ENCODE measurements at places on chromosomes 3 and 15. TPM values are rescaled to one million over a fixed set of nuclear protein-coding genes. Genes with fewer than 3 reads are reported as not detected.

- H3K27me3 ChIP-seq = no peaks in the 10 kb centered on the region
- H3K4me3 ChIP-seq = no peak overlapping the region
- peak overlapping the region; percentile 15 for H3K27ac ChIP-seq
- peak; percentile 77 for DNase-seq
- no peaks in the 10 kb centered on the region for H3K36me3 ChIP-seq
- H3K4me1 ChIP-seq = peaks cover 17% of the 10 kb centered on the region
Observed at GRCh38 chr15:90336705-90337141, 15.4 kb upstream of the ZNF774 start.

- H3K4me1 ChIP-seq = no peaks in the 10 kb centered on the region
- H3K27ac ChIP-seq = no peak overlapping the region
- H3K27me3 ChIP-seq = no peaks in the 10 kb centered on the region
- no peak for DNase-seq
- H3K4me3 ChIP-seq = no peak overlapping the region
- no peaks in the 10 kb centered on the region for H3K36me3 ChIP-seq
Observed at GRCh38 chr3:37819591-37819990, 42.1 kb upstream of the CTDSPL start.

- no peak overlapping the region for H3K4me3 ChIP-seq
- DNase-seq = no peak
- H3K36me3 ChIP-seq = no peaks in the 10 kb centered on the region
Observed at GRCh38 chr3:43958005-43958770, 267.4 kb downstream of the ABHD5 start.

DNA sequence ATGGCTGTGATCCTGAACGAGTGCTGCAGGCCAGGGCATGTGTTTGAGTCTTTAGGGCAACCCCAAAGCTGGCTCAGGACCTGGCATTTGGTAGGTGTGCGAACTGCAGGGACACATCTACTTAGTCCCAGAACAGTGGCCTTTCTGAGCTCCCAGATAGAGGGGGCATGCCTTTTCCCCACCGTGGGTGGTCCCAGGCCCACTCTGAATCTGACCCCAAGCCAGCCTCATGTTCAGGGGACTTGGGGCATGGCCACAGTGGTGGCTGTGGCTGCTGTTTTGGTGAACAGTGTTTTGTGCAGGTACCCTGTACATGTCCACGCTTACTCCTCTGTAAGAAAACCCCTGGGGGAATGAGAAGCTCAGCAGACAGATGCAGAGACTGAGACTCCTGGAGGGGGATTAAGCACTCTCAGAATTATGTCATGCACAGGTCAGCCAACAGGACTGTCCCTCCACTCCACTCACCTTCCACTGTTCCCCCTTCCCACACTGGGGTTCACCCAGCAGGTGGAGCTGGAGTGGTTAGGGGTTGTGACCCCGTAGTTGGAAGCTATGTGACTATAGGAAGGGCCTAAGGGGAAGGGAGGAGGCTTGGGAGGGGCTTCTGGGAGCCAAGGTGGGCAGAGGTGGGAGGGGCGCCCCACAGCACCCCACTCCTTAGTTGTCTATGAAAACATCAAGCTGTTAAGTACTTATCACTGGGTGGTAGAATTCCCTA lies 16.4 kb downstream of the ESYT3 start:
- no peak overlapping the region for H3K27ac ChIP-seq
- H3K36me3 ChIP-seq = no peaks in the 10 kb centered on the region
- H3K4me1 ChIP-seq = no peaks in the 10 kb centered on the region

DNA sequence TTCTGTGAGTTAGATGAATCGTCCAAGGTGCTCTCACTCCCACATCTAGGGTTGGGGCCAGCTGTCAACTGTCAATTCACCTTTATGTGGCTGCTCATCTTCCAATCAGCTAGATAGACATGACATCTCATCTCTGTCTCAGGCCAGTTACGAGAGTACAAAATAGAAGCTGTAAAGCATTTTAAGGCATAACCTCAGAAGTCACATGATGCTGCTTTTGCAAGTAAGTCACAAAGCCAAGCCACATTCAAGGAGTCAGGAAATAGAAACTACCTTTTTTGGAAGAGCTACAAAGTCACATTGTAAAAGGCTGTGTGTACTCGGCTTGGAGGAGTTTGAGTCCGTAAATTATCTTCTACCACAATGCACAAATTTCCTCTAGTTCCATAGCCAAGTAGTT lies 5.1 kb upstream of the CCR1 start:
- H3K27me3 ChIP-seq = no peaks in the 10 kb centered on the region
- peak overlapping the region; percentile 60 for H3K27ac ChIP-seq
- no peak for DNase-seq
- peaks cover 44% of the 10 kb centered on the region for H3K4me1 ChIP-seq
- H3K4me3 ChIP-seq = no peak overlapping the region

GRCh38 chr15:26766262-26766661 lies 6.6 kb downstream of the GABRB3 start:
- no peak overlapping the region for H3K27ac ChIP-seq
- H3K4me1 ChIP-seq = no peaks in the 10 kb centered on the region
- no peak overlapping the region for H3K4me3 ChIP-seq
- peaks cover 10% of the 10 kb centered on the region for H3K27me3 ChIP-seq
- no peak for DNase-seq

GRCh38 chr15:73802431-73803041 lies 49.4 kb upstream of the INSYN1 start:
- peak; percentile 61 for DNase-seq
- no peaks in the 10 kb centered on the region for H3K36me3 ChIP-seq
- no peak overlapping the region for H3K4me3 ChIP-seq
- H3K27me3 ChIP-seq = no peaks in the 10 kb centered on the region
- H3K27ac ChIP-seq = no peak overlapping the region

- no peaks in the 10 kb centered on the region for H3K27me3 ChIP-seq
- H3K4me1 ChIP-seq = no peaks in the 10 kb centered on the region
- no peak for DNase-seq
- H3K27ac ChIP-seq = no peak overlapping the region
- H3K4me3 ChIP-seq = no peak overlapping the region
Observed at GRCh38 chr15:78276064-78276943, 11.9 kb downstream of the DNAJA4 start.

- no peaks in the 10 kb centered on the region for H3K4me1 ChIP-seq
- no peak overlapping the region for H3K27ac ChIP-seq
- H3K36me3 ChIP-seq = no peaks in the 10 kb centered on the region
- no peak overlapping the region for H3K4me3 ChIP-seq
- no peaks in the 10 kb centered on the region for H3K27me3 ChIP-seq
- no peak for DNase-seq
Observed at GRCh38 chr3:197329382-197329781, 31.0 kb upstream of the DLG1 start.

DNA sequence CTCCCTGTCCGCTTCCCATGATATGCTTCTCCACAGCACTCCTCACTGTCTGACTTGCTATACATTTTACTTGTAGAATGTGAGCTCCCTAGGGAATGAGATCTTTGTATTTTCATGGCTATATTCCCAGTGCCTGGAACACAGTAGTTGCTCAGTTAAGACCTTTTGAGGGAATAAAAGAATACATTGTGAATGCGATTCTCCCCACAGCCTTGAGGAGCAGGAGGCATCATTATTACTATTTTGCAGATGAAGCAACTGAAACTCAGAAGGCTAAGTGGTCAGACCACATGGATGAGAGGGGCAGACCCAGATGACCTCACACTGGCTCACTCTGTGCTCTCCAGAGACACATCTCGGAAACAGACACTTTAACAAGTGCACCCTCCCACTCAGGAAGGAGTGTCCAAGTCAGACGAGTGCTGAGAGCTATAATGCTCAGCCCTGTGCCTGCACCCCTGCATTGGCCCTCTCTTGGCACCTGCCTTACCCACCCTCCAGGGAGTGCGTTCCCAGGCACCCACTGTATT lies 46.8 kb downstream of the SST start:
- no peak overlapping the region for H3K27ac ChIP-seq
- no peak for DNase-seq
- no peaks in the 10 kb centered on the region for H3K4me1 ChIP-seq

GRCh38 chr3:183564046-183564445 lies 8.5 kb upstream of the KLHL6 start:
- no peak overlapping the region for H3K27ac ChIP-seq
- peaks cover 3% of the 10 kb centered on the region for H3K4me1 ChIP-seq
- no peaks in the 10 kb centered on the region for H3K36me3 ChIP-seq
- H3K27me3 ChIP-seq = no peaks in the 10 kb centered on the region
- no peak for DNase-seq
- no peak overlapping the region for H3K4me3 ChIP-seq

DNA sequence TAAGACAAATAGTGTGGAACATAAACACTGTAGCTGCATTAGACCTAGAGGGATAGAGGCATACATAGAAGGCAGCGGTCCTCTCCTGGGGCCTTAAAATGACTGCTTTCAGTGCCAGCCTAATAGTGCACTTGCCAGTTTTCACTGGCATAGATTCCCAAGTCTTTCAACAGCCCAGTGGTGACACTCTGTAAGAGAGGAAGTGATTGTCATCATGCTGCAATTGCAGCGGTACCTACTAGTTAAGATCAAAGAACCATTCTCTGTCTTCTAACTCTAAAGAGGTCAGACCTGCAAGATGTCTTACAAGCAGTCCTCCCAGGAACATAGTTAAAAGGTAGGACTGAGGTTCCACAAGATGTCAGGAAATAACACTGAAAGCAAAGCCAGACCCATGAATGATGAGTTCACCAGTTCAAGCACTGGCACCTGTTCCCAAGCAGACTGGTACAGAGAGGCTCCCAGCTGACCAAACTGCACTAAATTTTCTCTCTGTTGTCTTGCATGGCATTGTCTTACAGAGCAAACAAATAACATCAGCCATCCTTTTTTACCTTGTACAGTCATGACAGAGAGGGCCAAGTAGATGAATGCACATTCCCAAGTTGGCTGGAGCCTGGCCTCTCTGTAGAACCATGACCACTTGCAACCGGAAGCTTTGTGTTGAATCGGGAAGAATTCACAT lies 100.5 kb upstream of the SKOR1 start:
- no peaks in the 10 kb centered on the region for H3K4me1 ChIP-seq
- DNase-seq = no peak
- H3K4me3 ChIP-seq = no peak overlapping the region
- H3K36me3 ChIP-seq = no peaks in the 10 kb centered on the region
- no peaks in the 10 kb centered on the region for H3K27me3 ChIP-seq

DNA sequence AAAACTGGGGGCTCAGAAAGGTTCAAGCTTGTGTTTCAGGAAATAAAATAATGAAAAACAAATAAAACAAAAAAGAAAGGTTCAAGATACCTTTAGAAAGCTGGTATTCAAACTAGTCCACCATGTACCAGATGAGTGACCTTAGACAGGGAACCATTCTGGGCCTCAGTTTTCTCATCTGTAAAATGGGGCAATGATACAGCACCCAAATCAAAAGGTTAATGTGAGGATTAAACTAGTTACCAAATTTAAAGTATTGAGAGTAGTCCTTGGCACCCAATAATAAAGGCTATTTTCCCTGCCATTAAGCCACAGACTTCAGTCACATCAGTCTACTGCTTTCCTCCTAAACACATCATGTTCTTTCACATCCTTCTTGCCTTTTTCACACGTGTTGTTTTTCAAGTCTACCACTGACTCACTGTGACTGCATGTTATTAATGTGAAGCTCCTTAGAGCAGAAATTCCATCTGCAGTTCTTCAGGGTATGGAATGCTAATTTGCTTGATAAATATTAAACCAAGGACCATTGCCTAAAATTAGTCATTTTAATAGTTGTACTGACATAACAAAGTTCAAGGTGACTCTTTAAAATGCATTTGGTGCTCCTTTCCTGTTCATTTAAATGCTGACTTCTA lies 19.9 kb downstream of the TAMM41 start:
- H3K27me3 ChIP-seq = no peaks in the 10 kb centered on the region
- no peaks in the 10 kb centered on the region for H3K4me1 ChIP-seq
- H3K4me3 ChIP-seq = no peak overlapping the region
- DNase-seq = no peak

DNA sequence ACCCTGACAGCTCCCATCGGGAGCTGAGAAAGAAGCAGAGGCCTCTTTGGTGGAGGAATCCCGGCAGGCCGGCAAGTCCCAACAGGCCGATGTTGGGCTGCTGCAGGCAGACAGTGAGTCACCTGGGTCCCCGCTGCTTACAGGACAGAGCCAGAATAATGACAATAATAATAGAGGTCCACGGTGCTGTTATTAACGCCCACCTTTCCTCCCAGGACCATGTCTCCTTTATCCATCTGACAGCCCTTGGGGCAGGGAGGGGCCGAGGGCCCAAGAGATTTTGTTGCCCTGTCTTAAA lies 29.3 kb upstream of the MAGEF1 start:
- no peak overlapping the region for H3K4me3 ChIP-seq
- H3K4me1 ChIP-seq = no peaks in the 10 kb centered on the region
- DNase-seq = peak; percentile 43
- H3K36me3 ChIP-seq = no peaks in the 10 kb centered on the region
- H3K27ac ChIP-seq = no peak overlapping the region

GRCh38 chr3:48155122-48155521 lies 33.1 kb downstream of the CDC25A start:
- no peak overlapping the region for H3K4me3 ChIP-seq
- H3K27me3 ChIP-seq = no peaks in the 10 kb centered on the region
- H3K27ac ChIP-seq = no peak overlapping the region
- no peaks in the 10 kb centered on the region for H3K36me3 ChIP-seq

DNA sequence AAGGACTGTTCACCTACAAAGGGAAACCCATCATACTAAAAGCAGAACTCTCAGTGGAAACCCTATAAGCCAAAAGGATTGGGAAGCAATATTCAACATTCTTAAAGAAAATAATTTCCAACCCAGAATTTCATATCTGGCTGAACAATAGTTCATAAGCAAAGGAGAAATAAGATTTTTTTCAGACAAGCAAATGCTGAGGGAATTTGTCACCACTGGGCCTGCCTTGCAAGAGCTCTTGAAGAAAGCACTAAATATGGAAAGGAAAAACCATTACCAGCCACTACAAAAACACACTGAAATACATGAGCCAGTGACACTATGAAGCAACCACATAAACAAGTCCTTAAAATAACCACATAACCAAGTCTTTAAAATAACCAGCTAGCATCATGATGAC lies 28.9 kb upstream of the DCBLD2 start:
- no peaks in the 10 kb centered on the region for H3K4me1 ChIP-seq
- H3K27ac ChIP-seq = no peak overlapping the region
- DNase-seq = no peak
- no peaks in the 10 kb centered on the region for H3K36me3 ChIP-seq

DNA sequence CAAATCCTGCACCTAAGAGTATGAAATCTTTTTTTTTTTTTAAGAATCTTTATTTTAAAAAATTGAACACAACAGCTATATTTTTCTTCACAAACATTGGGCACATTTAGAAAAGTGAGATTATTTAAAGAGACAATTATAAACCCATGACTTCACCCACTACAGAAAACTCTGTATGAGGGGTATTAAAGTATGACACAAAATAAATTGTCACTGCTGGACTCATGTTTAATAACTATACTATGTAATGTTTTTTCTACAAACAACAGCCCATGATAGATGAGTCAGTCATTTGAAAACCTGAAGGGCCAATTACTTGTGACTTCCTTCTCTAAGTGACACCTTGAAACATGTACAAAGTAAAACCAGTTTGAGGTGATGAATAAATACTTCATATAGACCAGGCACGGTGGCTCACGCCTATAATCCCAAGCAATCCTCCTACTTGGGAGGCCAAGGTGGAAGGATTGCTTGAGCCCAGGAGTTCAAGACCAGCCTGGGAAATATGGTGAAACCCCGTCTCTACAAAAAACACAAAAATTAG lies 36.0 kb downstream of the AQR start:
- no peaks in the 10 kb centered on the region for H3K4me1 ChIP-seq
- H3K27ac ChIP-seq = no peak overlapping the region
- H3K27me3 ChIP-seq = no peaks in the 10 kb centered on the region
- DNase-seq = no peak

Gene FRMD4B
- 128 TPM for total RNA-seq

Gene MGA
- total RNA-seq = 63.3 TPM

Gene ATP13A5
- total RNA-seq = not detected

Gene TMCO5A
- not detected for total RNA-seq

Gene SST
- not detected for total RNA-seq

Gene CCRL2
- total RNA-seq = 21.3 TPM

Gene RARRES1
- 1.9 TPM for total RNA-seq

Gene APOD
- 6.8 TPM for total RNA-seq

Gene MRPL3
- 44.5 TPM for total RNA-seq

Gene SSUH2
- total RNA-seq = 4.5 TPM

Data from spleen (tissue), 13 donors.